Hair follicle dermal papilla cell (primary cell): ENCODE measurements at places on chromosomes 2 and 18. TPM values are rescaled to one million over a fixed set of nuclear protein-coding genes. Genes with fewer than 3 reads are reported as not detected.

The CTIF gene
- total RNA-seq = 52.2 and 55.0 TPM in 2 replicates

The PDCD1 gene
- not detected in 2 replicates for total RNA-seq

The RESP18 gene
- not detected in 2 replicates for total RNA-seq

The CACNB4 gene
- total RNA-seq = 5.2 and 6.4 TPM in 2 replicates

The SKA1 gene
- total RNA-seq = 0.81 and 1.7 TPM in 2 replicates

The ACMSD gene
- total RNA-seq = not detected in 2 replicates

The SERPINB11 gene
- total RNA-seq = not detected in 2 replicates

The MAP3K19 gene
- not detected in 2 replicates for total RNA-seq
